Stimulated activated CD4-positive, alpha-beta T cell treated with anti-CD3 and anti-CD28 coated beads, Interleukin-15, amount 100 ng/mL, for 1 hour (primary cell): ENCODE measurements at places on chromosomes 3 and 15.

DNA sequence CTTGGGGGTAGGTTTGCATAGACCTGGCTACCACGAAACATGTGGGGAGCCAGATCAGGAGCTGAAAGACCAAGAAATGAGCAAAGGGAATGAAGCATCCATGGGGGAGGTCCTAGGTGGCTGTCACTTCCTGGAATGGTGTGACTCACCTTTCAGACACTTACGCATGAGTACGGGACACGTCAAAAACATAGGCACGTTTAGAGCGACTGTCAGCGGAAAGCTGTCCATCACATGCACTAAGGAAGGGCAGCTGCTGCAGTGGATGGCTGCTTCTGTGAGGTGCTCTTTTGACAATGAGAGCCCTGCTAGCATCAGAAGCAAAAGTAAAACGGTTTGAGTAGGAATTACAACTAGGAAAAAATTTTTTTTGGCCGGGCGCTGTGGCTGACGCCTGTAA lies 244.6 kb upstream of the CCDC54 start:
- DNase-seq: no peak

DNA sequence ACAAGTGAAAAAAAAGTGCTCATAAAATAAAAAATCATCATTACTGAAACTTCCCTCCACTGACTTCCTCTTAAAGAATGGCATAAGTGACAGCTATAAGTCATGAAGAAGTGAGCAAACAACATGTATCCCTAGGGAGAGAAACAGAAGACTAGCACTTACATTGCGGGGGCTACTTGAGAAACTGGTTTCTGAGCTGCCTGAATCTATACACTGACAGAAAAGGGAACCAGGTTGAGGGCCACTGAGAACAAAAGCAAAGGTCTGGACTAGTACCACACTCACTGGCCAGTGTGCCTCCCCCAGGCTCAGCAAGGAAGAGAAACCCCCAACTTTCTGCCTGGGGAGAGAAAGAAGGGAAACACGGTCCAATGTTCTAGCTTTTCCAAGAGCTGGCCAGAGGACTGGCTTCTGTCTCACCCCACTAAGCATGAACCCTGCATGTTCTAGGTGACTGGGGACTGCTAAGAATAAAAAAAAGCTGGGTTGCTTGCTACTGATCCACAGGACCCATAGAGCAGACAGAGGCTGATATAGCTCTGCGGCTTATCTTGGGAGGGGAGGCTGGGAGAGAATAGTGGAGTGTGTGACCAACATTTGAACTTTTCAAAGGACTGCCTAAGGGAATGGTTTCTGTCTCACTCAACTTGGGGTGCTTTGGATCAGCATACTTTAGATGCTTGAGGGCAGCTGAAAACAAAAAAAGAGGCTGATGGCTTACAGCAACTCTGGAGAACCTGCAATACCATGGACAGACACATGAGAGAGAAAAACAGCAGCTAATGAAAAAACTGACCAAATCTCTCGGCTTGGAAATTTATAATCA lies 8.1 kb downstream of the RAD18 start:
- no peak for DNase-seq

DNA sequence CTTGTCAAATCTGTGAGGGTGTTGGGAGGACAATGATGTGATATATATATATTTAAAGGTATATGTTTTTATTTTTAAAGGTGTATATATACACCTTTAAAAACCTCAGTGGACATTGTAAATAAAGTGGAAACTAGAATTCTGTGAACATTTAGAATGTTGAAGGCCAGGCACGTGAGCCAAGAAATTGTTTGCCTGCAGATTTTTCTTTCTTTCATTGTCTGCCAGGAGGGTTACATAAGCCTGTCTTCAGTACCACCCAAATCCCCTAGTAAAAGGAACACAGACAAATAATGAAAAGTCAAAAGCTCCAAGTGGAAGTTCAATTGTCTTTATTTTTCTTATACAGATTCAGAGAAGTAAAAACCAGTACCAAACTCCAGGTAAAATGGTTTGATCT lies 42.4 kb downstream of the TM4SF4 start:
- no peak for DNase-seq

DNA sequence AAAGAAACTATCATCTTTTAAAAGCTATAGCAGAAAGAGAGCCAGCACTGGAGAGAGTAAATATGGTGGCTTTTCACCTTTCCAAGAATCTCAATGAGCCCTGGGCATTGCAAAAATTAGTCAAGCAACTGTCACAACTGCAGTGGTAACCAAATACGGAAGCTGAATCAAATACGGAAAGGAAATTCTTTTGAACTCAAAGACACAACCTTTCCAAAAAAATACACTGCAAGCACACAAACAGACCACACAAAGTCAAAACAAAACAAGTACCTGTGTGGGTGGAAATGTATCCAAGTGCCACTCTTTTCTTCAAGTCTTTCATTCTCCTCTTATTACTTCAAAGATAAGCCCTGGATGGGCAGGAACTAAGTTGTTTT lies 17.6 kb downstream of the VGLL4 start:
- no peak for DNase-seq
